Tibial artery (tissue), 4 donors: ENCODE measurements at places on chromosomes 1 and 21.

GRCh38 chr1:205543351-205544301 is 39.2 kb downstream of the CDK18 start:
- DNase-seq: peak; percentile 89

DNA sequence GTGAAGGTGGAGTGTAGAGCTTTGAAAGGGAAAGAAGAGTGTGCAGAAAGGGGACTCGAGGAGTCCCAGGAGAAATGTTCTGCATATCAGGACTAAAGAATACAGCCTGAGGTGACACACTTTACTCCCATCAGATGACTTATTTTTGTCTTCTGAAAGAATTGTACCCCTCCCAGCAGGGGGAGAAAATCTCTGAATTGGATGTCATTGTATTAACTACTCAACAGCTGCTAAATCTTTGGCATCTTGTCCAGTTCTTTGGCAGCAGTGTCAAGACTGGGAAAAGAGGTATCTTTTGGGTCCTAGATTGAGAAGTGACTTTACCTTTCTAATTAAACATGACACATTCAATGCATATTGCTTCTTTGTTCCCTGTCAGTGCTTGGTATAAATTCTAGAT is 18.9 kb downstream of the UBE4B start:
- no peak for DNase-seq

DNA sequence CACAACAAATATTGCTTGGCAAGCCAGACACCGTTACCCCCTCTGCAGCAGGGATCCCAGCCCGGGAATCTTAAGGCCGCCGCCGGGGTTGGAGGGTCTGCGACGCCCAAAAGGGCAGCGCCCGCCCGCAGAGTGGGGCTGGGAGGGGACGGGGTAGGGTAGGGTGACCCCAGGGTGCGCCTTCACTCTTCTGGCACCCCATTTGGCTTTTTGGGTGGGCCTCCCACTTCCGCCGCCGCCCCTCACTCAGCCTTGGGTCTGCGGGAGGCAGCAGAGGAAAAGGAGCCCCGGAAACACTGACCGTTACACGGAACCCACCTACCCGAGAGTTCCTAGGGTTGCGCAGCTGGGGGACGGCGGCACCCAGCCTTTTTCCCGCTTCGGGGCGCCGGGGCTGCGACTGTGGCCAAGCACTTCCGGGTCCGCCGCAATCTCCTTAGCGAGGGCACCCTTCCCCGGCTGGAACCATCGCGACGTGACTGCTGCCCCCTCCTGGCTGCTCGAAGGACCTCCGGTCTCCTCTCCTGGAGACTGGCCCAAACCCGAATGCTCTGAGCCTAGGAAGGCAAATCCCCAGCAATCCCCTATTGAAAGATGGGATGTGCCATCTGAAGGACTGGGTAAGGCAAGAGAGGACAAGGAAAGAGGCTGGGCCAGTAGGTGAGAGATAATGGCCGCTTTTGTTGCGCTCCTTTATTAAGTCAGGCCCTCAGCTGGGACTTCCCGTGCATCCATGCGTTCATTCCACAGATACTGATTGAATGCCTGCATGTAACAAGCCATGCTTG is at the start of gene PIGC:
Gene PIGC (minus strand): TSS at position 404 of the 788 bp plus-strand sequence. CDS start 1,447 bp downstream, outside the sequence.
- peak; percentile 87 for DNase-seq

GRCh38 chr1:245074232-245074747 is 80.5 kb upstream of the KIF26B start:
- DNase-seq: no peak

GRCh38 chr21:21383126-21383525 is 384.9 kb downstream of the NCAM2 start:
- DNase-seq: no peak

DNA sequence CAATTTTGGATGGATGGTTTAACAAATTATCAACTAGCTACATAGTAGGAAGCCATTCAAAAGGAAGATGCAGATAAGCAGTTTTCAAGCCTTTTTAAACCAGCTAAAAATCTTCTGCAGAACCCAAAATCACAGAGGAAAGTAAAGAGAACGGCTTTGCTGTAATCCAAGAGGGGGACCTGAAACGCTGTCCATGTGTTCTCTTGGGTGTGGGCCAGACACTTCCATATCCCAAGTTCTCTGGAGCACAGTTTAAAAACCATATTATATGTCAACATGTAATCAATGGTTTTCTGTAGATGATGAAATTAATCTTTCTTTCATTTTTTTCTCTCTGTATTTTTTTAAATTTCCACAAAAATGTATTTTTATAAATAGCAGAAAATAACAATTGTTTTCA is 90.5 kb downstream of the SELENOF start:
- no peak for DNase-seq

GRCh38 chr1:183372586-183373230 is 45.5 kb downstream of the NMNAT2 start:
- DNase-seq: no peak

DNA sequence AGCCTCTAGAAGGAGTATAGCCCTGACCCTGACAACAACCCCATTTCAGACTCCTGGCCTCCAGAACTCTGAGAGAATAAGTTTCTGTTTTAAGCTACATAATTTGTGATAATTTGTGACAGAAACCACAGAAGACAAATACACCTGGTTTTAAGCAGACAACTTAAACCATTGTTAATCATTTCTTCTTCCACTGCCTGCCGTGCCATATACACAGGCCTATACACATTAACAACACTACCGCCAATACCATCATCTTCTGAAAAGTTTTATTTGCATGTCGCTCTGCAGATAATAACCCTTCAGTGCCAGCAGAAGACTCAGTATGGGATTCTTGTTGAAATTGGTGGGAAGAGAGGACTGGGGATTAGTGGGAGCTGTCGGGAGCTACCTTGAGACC is 39.9 kb upstream of the KRTAP19-8 start:
- DNase-seq: no peak

DNA sequence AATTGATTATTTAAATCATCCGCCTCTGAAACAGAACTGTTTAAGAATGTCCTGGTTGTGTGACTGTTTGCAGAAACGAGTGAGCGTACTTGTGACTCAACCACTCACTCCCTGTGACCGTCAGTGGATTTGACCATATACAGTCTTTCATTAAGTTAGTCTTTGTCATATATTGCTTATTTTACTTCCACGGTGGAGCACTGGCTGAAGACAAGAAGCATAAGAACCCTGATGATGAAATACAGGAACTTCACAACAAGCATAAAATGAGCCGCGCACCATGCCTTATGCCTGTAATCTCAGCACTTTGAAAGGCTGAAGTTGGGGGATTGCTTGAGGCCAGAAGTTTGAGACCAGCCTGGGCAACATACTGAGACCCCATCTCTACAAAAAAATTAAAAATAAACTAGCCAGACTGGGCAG is 194.0 kb downstream of the TOMM20 start:
- DNase-seq: peak; percentile 41

DNA sequence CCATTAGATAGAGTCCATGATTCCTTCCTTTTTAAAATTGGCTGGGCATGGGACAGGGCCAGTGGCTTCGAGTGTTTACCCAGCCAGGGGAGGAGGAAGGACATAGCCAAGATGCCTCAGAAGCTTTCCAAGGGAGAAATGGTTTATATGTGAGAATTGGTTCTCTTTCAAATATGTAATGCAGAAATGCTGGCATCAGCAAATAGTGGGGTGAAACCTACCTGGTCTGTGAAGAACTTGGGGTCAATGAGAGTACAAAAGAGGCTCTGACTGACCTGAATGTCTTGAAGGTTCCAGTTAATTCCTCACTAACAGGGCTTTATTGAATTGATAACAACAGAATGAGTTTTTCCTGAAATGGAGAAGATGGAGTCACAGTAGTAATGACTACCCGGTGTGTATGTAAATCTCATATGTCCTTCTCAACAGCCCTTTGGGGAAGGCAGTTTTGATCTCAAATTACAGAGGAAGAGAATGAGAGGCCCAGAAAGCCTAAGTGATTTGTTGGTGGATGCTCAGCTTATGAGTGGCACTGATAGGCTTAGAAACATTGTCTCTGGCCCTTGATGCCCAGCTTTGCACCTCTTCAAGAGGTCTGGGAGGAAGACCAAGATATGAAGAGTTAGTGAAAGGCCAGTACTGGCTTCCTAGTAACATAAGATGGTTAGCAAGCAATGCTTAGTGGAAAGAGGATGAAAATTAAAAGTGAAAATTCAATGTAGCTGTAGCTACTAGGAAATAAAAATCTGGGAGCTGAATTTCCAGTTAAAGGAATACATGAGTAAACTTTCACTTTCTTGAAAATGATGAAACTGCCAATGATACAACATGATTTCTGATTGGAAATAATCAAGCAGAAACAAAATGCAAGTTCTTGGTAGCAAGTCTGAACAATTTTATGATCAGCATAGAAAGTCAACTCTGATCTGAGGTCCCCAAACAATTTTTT is 2.7 kb downstream of the ATF3 start:
- DNase-seq: no peak

GRCh38 chr1:24567792-24568388 is 12.0 kb downstream of the NCMAP start:
- no peak for DNase-seq

DNA sequence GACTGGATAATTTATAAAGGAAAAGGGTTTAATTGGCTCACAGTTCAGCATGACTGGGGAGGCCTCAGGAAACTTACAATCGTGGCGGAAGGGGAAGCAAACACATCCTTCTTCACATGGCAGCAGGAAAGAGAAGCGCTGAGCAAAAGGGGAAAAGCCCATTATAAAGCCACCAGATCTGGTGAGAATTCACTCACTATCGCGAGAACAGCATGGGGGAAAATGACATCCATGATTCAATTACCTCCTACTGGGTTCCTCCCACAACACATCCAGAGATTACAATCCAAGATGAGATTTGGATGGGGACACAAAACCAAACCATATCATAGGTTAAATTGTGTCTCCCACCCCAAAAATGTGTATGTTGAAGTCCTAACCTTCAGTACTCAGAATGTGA is 491.7 kb downstream of the SETD4 start:
- DNase-seq: no peak

DNA sequence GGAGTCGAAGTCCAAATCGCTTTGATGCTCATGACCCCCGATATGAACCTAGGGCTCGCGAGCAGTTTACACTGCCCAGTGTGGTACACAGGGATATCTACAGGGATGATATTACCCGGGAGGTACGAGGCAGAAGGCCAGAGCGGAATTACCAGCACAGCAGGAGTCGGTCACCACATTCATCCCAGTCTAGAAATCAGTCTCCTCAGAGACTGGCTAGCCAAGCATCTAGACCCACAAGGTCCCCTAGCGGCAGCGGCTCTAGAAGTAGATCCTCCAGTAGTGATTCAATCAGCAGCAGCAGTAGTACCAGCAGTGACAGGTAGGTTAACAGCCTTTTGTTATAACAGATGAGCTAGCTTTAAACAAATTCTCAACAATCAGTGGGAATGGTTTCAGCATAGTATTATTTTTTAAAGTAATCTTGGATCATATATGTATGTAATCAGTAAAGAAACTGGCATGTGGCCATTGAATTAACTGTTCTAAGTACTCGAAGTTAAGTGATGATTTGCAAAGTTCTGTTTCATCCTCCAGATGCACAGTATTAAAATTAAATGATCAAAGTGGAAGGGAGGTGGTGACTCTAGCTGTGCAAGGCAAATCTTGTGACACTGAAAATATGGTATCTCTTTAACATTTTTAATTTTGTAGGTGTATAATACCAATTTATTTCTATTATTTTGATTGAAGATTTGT is 29.0 kb downstream of the SPEN start:
- DNase-seq: no peak

- DNase-seq: no peak
These were observed 11.0 kb upstream of the HEYL start for GRCh38 chr1:39650431-39650830.

DNA sequence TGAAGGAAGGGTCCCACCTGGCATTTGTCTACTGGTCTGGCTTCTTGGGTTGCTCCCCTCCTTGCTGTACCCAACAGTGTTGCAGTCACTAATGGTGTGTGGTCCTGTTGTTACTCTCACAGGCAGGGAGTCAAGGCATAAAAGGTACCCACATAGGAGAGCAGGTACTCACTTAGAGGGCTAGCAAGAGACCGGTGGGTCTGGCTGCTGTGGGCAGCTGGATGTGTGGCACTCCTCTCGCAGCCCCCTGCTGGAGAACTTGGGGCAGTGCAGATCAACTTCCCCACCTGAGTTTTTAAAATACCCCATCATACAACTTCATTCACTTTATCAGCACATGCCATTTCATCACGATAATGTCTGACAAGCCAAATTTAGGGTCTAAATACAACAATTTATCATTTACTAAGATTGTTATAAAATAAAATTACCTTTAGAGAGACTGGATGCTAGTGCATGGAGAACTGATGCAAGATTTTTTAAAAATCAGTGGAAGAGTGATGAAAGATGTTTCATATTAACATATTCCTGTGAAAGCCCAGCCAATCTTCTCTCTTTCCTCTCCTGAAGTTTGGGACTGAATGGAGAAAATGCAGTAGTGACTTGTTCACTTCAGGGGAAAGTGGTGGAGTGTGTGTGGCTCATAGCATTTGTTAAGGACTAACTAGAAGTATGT is 42.8 kb downstream of the ACP6 start:
- peak; percentile 43 for DNase-seq

DNA sequence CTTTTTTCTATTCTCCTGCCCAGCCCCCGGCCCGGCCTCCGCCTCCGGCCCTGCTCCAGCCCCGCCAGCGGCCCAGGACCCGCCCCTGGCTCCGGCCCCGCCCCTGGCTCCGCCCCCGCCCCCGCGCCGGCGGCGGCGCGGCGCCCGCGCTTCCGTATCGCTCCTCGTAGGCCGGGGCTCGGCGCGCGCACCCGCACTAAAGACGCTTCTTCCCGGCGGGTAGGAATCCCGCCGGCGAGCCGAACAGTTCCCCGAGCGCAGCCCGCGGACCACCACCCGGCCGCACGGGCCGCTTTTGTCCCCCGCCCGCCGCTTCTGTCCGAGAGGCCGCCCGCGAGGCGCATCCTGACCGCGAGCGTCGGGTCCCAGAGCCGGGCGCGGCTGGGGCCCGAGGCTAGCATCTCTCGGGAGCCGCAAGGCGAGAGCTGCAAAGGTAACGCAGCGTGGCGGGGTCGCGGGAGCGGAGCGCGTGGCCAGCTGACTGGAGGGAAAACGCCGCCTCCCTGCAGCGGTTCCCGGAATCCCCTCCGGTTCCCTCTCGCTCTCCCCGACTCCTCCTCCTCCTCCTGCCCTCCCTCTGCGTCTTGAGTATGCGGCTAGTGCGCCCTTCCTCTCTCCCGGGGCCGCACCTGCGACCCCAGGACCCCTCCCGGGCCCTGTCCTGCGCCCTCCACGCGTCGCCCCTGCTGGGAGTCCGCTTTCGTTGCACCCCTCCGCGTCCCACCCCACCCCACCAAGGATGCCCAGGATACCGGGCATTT is at the start of gene IFNAR2:
Gene IFNAR2 (plus strand): TSS at position 155 of the 761 bp plus-strand sequence. CDS start 11,985 bp downstream, outside the sequence.
- peak; percentile 84 for DNase-seq

DNA sequence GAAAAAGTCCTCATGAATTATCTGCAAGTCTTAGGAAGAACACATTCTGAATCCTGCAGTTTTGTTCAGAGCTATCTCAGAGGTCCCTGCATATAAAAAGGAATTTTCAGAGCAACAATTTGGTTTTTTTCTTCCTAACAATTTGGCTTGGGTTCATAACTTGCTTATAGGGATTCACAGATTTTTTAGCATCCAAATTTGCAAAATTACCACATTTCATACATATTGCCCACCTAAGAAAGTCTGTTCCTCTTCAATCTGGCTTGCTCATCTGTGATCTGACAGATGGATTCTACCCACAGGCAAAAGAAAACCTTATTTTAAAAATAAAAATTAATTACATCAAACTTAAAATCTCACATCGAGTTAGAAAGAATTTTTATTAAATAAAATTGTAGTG is 714.4 kb upstream of the NCAM2 start:
- DNase-seq: no peak
